ENCODE measurements at places on chromosomes 11 and 22.
A peak's percentile ranks its signal among the peaks of the same experiment; 100 is the strongest.

DNA sequence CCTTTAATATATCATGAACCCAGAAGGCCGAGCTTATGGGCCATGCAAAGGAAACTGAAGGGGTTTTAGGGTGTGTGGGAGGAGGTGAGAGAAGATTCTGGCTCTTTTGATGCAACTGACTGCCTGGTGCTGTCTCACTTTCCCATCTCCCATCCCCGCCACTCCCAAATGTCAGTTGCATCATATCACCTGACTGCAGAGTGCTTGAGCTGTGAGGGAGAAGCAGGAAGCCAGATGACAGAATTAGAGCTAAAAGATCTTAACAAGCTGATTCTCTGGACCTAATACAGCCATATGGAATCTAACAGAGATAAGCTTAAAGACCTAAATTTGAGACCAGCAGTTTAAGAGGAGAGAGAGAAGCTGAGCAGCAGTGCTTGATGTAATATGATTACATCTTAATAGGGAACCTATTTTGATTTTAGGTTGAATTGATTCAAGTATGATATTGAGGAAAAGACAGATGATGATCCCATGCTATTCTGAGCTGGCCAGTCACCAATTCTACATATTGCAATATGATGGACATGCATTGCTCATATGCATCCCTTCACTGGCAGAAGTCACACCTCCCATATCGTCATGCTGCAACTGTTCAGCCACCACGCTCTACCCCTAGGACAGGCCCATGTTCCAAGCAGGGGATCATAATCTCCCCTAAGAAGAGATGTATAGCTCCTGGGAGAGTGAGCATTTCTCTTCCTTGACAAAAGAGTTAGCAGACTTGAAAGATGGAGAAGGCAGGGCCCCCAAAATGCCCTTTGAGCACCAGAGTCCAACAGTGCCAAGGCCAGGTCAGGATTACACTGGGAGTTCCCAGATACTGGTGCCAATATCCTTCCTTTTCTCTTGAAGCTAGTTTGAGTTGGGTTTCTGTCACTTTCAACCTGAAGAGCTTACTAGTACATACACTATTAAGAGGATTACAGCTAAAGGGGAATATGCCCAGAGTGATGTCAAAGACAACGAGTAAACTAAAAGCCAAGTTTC is 44.9 kb downstream of the PLEKHA7 start:
- DNase-seq = no peak

GRCh38 chr11:72864702-72865655 is 50.8 kb downstream of the ATG16L2 start:
- no peak for DNase-seq

- no peak for DNase-seq
Observed at GRCh38 chr11:33692013-33692504, 8.6 kb downstream of the C11orf91 start.

- no peak for DNase-seq
Observed at GRCh38 chr11:94734563-94735275, 33.4 kb upstream of the AMOTL1 start.

GRCh38 chr11:119196833-119197483 is 9.2 kb upstream of the CBL start:
- DNase-seq = peak; percentile 39

- no peak for DNase-seq
Observed at GRCh38 chr11:92707665-92708064, 261.8 kb upstream of the MTNR1B start.

- no peak for DNase-seq
Observed at GRCh38 chr11:7531011-7531410, 17.2 kb downstream of the PPFIBP2 start.

GRCh38 chr11:72812967-72813739 is 1.1 kb upstream of the ATG16L2 start:
- DNase-seq = peak; percentile 59

DNA sequence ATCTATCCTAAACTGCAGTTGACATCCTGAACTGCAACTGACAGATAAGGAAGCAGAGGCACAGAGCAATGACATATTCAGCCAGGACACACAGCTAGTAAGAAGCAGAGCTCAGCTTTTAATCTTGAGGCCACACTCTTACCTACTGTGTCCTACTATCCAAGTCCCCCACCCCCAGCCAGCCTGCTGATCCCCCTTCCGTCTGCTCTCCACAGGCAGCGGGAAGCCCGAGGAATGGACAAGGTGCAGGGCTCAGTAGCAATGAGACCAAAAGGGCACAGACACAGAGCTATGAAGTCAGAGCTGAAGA is 4.3 kb downstream of the POLR3H start:
- DNase-seq = no peak

- no peak for DNase-seq
Observed at GRCh38 chr11:68881320-68881719, 22.3 kb downstream of the MRPL21 start.

- DNase-seq = no peak
Observed at GRCh38 chr22:23066200-23067022, 3.9 kb upstream of the GNAZ start.

GRCh38 chr11:130243816-130244215 is 70.9 kb downstream of the ZBTB44 start:
- no peak for DNase-seq

DNA sequence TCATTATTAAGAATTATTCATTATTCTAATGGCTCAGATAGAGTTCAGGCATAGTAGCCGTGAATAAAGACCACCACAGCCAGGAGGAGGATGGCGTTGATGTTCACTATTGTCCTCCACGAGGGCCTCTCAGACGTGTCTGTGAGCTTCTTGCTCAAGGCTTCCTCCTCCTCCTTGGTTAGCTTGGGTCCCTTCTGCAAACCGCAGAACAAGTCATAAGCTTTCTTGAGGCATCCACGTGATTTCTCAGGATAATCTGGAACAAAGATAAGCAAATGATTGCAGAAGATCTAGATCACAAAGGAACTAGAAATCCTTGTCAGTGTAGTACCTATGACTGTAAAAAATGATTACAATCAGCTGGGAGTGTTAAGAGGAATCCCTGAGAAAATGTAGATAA is 13.6 kb upstream of the RFPL2 start:
- no peak for DNase-seq

- no peak for DNase-seq
Observed at GRCh38 chr11:71252770-71253730, 673 bp upstream of the SHANK2 start.

- no peak for DNase-seq
Observed at GRCh38 chr11:41660585-41660984, 201.1 kb upstream of the LRRC4C start.

DNA sequence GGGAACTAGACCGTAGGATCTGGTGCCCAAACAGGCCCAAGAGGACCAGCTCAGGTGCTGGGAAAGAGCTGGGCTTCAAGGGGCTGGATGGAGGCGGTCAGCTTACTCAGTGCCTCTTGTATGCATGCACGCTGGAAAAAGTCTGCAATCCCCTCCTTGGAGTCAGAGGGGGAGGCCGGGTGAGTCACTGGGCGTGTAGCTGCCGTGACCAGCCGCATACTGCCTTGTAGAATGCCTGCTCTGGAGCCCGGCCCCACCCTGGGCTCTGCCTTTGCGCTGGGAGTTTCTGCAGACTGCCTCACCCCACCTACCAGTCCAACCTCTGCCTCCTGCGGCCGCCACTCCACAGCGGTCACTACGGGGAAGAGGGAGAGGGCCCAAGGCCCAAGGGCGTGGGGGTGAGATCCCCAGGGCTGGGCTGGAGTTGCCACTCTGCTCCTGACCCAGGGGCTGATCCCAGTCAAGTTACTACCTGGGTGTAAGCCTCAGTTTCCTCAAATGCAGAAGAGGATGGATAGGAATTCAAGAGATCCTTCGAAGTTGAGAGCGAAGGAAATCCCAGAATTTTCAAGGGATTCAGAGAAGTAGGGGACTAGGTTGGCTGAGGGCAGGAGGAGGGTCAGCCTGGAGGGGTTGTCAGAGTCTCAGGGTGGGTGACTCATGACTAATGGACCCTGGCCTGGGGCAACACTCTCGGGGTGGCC is 4.2 kb downstream of the MRGPRF start:
- no peak for DNase-seq

- no peak for DNase-seq
Observed at GRCh38 chr11:15775015-15775541, 581.3 kb downstream of the SOX6 start.

DNA sequence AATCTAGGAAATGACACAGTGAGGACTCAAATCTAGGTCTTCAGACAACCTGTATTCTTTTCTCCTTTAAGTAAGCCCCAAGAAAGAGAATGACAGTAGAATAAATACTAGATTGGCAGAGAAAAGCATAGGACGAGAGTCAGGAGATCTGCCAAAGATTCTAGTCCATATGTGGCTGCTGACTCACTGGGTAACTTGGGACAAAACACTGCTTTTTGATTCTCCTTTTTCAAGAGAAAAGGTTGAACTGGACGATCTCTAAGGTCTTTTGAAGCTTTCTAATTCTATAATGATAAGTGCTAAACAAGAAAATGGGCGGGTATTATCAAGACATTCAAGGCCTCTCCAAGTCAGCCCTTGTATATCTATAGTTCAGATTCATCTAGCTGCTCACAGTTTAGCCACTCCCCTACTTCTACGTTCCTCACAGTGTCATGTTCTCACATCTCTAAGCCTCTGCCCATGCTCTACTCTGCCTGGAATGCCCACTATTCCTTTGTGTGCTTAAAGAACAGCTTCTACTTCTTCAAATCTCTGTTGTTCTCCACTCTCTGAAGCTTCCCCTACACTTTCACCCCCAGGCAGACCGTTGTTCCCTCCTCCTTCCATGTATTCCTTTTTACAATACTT is 53.0 kb downstream of the RELT start:
- DNase-seq = no peak

DNA sequence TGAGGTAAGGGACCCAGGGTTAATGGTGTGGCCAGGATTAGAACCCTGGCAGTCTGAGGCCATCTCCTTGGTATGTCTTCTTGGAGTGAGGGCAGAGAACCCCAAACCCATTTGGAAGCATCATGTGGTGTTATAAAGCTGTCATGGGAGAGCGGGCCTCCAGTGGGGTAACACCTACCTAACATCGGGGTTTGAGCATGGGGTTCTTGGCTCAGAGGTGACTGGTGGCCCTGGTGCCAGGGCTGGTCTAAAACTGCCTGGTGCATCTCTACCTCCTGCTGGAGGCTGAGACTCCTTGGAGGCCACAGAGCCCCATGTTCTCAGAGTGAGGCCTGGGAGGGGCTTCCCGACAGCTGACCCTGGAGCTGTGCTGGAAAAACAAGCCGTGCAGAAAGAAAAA is 4.5 kb downstream of the PRDM11 start:
- DNase-seq = no peak

GRCh38 chr22:42763965-42764480 is 43.4 kb upstream of the A4GALT start:
- DNase-seq = no peak

- DNase-seq = no peak
Observed at GRCh38 chr11:17197431-17197898, 10.3 kb downstream of the PIK3C2A start.

DNA sequence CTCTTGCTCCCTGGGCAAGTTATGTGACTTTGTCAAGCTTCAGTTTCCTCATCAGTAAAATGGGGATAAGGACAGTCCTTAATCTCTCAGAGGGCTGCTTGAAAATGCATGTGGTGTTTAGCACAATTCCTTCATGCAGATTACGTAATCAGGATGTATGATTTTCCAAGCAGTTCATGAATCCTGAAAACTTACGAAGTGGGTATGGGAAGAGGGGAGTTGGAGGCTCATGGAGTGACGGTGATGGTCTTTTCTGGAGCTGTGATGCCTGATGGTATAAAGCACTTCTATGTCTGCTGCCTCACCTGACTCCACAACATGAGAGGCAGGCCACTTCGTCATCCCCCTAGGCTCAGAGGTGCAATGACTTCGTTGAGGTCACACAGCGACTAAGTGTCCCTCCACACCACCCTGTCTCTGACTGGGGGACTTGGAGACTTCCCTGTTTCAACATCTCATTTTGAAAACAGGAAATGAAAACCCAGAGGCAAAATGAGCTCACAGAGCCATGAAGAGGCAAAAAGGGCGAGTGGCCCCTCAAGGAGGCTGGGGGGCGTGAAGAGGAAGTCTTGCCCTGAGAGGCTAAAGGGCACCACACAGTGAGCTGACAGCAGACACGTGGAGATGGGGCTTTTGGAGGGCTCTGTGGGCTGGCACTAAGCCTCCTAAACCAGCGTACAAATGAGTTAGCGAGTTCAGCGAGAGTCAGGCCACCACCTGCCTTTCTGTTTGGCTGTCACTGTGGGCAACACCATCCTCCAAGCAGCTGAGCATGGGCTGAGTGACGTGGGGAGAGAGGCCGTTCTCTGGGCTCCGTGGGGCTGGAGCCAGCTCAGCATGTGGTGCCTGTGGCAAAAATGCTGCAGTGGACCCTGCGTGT is 10.1 kb downstream of the MCM5 start:
- DNase-seq = no peak

- DNase-seq = no peak
Observed at GRCh38 chr22:25626624-25626990, 62.1 kb downstream of the GRK3 start.

DNA sequence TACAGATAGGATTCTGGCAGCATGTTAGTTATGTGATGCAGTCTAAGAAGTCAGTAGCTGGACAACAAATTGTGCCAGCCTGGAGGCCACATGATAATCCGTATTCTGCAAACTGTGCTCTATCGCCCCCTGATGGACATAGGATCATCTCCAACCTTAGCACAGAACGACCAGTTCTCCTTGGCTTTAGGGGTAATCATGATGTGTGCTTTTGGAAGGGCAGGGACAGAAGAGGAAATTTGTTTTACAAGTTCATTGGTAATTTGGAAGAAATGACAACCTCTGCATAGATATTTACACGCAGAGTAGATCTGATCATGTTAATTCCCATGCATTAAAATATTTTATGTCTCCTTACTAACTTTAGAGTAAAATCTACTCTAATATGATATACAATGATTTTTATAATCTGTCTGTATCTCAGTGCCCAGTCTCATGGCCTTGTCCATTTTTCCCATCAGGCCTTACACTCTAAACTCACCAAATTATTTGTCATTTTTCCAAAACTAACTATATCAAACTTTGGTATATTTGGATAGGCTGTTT is 12.1 kb downstream of the OR10D3 start:
- no peak for DNase-seq

GRCh38 chr22:42172773-42173172 is 42.2 kb upstream of the CYP2D6 start:
- DNase-seq = no peak

DNA sequence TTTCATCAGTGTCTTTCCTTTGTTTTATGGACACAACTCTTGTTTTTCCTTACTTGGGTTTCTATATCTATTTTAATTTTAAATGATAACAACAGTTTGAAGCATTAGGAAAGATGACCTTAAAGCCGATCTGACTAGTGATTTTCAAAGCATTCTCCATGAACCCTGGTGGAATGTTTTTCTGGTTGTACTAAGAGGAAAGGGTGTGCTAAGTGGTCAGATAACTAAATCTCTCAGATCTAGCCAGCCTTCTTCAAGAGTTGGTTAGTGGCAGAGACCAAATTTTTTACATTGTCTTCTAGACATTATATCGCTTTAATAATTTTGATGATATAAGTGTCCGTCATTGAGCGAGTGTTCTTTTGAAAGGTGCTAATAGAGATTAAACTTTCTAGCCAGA is 134.4 kb downstream of the METTL15 start:
- DNase-seq = no peak

GRCh38 chr22:26702906-26703830 is 45.8 kb downstream of the MIAT start:
- DNase-seq = no peak

- DNase-seq = no peak
Observed at GRCh38 chr11:106477776-106478175, 400.3 kb downstream of the AASDHPPT start.

GRCh38 chr11:120403966-120404365 is 67.8 kb downstream of the ARHGEF12 start:
- no peak for DNase-seq

- no peak for DNase-seq
Observed at GRCh38 chr11:129225190-129225589, 33.1 kb upstream of the ARHGAP32 start.

GRCh38 chr22:18066181-18066859 is 11.5 kb upstream of the PEX26 start:
- DNase-seq = no peak

- DNase-seq = no peak
Observed at GRCh38 chr11:103364687-103365086, 255.5 kb downstream of the DYNC2H1 start.

All from T-helper 22 cell (primary cell).